Kidney (tissue), 22 donors: ENCODE measurements at places on chromosomes 12 and 14. TPM values are rescaled to one million over a fixed set of nuclear protein-coding genes. Genes with fewer than 3 reads are reported as not detected.

The HPD gene
- 393 TPM for polyA plus RNA-seq

The HVCN1 gene
- 4.7 TPM for polyA plus RNA-seq

The CYP46A1 gene
- polyA plus RNA-seq, result 2.5 TPM

The DPF3 gene
- 2.3 TPM for polyA plus RNA-seq

The OASL gene
- polyA plus RNA-seq, result 1.0 TPM

The AJUBA gene
- 14.6 TPM for polyA plus RNA-seq

The SYNE3 gene
- polyA plus RNA-seq, result 0.54 TPM
